Mesothelial cell of epicardium (in vitro differentiated cells): ENCODE measurements at places on chromosomes 6 and 20. TPM values are rescaled to one million over a fixed set of nuclear protein-coding genes. Genes with fewer than 3 reads are reported as not detected.

GPR63 gene
- 17.5 to 18.5 TPM (median 17.9 TPM) in 3 replicates for total RNA-seq

GRCh38 chr20:49882171-49882970 lies 33.0 kb downstream of the SPATA2 start:
- H3K4me3 ChIP-seq = no peak overlapping the region
- peaks cover 16% of the 10 kb centered on the region for H3K36me3 ChIP-seq
- H3K4me1 ChIP-seq = no peaks in the 10 kb centered on the region

- H3K4me3 ChIP-seq = no peak overlapping the region
- no peak for DNase-seq
- peaks cover 38% of the 10 kb centered on the region for H3K36me3 ChIP-seq
- H3K27me3 ChIP-seq = no peaks in the 10 kb centered on the region
- H3K4me1 ChIP-seq = peaks cover 34% of the 10 kb centered on the region
Observed at GRCh38 chr20:59027741-59028320, 4.3 kb downstream of the ATP5F1E start.

TGM2 gene
- 32.4 to 35.7 TPM (median 35.3 TPM) in 3 replicates for total RNA-seq

UNC93A gene
- total RNA-seq = not detected in 3 replicates

GPLD1 gene
- total RNA-seq = 4.2 to 4.8 TPM (median 4.7 TPM) in 3 replicates

GRCh38 chr20:24662752-24663365 lies 193.4 kb downstream of the SYNDIG1 start:
- H3K4me3 ChIP-seq = no peak overlapping the region
- H3K27me3 ChIP-seq = peaks cover 9% of the 10 kb centered on the region
- no peaks in the 10 kb centered on the region for H3K4me1 ChIP-seq
- no peak for DNase-seq
- H3K27ac ChIP-seq = no peak overlapping the region

GRCh38 chr6:43996618-43997344 lies 130.5 kb downstream of the MRPL14 start:
- no peaks in the 10 kb centered on the region for H3K27me3 ChIP-seq
- no peak overlapping the region for H3K27ac ChIP-seq
- no peak for DNase-seq
- peaks cover 22% of the 10 kb centered on the region for H3K4me1 ChIP-seq
- H3K36me3 ChIP-seq = peaks cover 5% of the 10 kb centered on the region

GRCh38 chr6:80607811-80608391 lies 501.4 kb downstream of the BCKDHB start:
- no peak overlapping the region for H3K27ac ChIP-seq
- H3K4me3 ChIP-seq = no peak overlapping the region
- peaks cover 1% of the 10 kb centered on the region for H3K4me1 ChIP-seq
- H3K27me3 ChIP-seq = peaks cover 3% of the 10 kb centered on the region

- H3K4me3 ChIP-seq = no peak overlapping the region
- H3K27ac ChIP-seq = no peak overlapping the region
- peaks cover 34% of the 10 kb centered on the region for H3K4me1 ChIP-seq
- no peaks in the 10 kb centered on the region for H3K27me3 ChIP-seq
Observed at GRCh38 chr6:44923444-44923843, 404.7 kb upstream of the RUNX2 start.

- H3K4me1 ChIP-seq = no peaks in the 10 kb centered on the region
- no peak overlapping the region for H3K27ac ChIP-seq
- no peaks in the 10 kb centered on the region for H3K27me3 ChIP-seq
- DNase-seq = peak; percentile 17
Observed at GRCh38 chr20:62201173-62202082, 18.6 kb downstream of the MTG2 start.

GRCh38 chr20:2891343-2891742 lies 18.1 kb downstream of the PTPRA start:
- H3K27ac ChIP-seq = no peak overlapping the region
- DNase-seq = no peak
- H3K4me3 ChIP-seq = no peak overlapping the region
- H3K27me3 ChIP-seq = no peaks in the 10 kb centered on the region
- peaks cover 9% of the 10 kb centered on the region for H3K36me3 ChIP-seq

DNA sequence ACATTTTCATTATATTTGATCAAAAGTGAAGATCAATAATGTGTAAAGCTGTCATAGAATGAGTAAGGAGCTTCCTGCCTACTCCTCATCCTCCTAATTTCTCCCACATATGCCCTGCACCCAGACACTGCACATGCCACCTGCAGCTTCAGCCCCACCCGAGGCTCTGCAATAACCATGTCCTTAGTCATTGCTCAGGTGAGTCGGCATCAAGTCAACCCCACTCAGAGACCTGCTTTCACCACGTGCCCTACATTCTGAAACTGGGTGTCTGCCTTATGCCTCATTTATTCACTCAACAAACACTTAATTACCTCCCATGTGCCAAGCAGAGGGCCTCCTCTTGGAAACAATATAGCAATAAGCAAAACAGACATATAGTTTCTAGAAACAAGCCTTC lies 15.4 kb upstream of the TNFAIP3 start:
- H3K36me3 ChIP-seq = no peaks in the 10 kb centered on the region
- no peak overlapping the region for H3K27ac ChIP-seq
- no peak for DNase-seq
- no peak overlapping the region for H3K4me3 ChIP-seq

- peaks cover 5% of the 10 kb centered on the region for H3K36me3 ChIP-seq
- DNase-seq = no peak
- H3K4me3 ChIP-seq = no peak overlapping the region
- no peaks in the 10 kb centered on the region for H3K4me1 ChIP-seq
Observed at GRCh38 chr6:109212683-109213082, 117.4 kb downstream of the CEP57L1 start.

MUC22 gene
- total RNA-seq = not detected in 3 replicates

DNA sequence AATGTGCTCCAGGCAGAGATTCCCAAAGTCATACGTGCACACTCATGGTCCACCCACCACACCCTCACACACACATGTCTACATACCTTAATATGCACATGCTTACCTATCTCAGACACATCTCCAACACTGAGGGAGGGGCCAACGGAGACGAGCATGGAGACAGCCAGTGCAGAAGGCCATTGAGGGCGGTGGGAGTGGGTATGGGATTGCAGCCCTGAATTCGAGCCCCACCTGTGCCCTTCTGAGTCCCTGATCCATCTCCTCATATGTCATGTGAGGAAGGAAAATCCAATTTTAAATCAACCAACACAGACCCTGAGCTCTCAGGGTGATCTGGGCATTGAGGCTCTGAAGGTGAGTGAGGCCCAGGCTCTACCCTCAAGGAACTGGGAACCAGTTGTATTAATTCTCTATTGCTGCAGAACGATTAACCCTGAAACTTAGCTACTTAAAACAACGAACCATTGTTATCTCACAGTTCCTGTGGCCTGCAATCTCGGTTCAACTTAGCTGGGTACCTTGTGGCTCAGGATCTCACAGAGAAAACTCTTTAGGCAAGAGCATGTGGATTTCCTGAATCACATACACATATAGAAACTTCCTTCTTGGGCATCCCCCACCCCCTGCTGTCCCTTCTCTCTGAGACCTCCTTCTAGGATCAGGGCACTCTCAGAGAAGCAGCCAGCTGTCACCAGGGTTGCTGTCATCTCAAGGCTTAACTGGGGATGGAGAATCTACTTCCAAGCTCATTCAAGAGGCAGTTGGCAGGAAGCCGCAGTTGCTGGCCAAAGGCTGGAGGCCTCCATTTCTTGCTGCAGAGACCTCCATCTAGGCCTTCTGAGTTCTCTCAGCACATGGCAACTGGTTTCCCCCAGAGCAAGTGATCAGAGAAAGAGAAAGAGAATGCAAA lies 28.3 kb downstream of the GLP1R start:
- H3K27ac ChIP-seq = no peak overlapping the region
- peaks cover 58% of the 10 kb centered on the region for H3K27me3 ChIP-seq
- no peaks in the 10 kb centered on the region for H3K4me1 ChIP-seq
- H3K36me3 ChIP-seq = no peaks in the 10 kb centered on the region
- no peak overlapping the region for H3K4me3 ChIP-seq
- no peak for DNase-seq

DNA sequence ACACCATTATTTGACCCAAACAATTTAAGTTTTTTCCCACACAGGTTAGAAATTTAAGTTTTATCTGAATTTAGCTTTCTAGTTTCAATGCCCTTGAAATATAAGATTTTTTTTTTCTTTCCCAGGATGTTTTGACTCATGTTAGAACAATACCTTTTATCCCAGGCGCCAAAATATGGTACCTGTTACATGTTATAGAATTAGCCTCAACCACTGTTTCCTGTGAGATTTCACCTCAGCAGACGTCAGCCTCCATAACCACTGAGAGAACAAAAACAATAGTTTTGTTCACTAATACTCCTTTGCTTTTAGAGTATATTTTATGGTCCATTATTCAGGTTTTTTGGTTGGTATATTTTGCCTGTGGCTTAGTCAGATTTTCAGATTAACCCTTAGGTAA lies 302.9 kb downstream of the CDKAL1 start:
- peaks cover 5% of the 10 kb centered on the region for H3K4me1 ChIP-seq
- H3K36me3 ChIP-seq = peaks cover 1% of the 10 kb centered on the region
- no peak for DNase-seq
- no peak overlapping the region for H3K4me3 ChIP-seq
- no peak overlapping the region for H3K27ac ChIP-seq

GLO1 gene
- 86.2 to 90.4 TPM (median 89.5 TPM) in 3 replicates for total RNA-seq

GRCh38 chr20:37347891-37348791 lies 2.2 kb downstream of the SRC start:
- H3K4me1 ChIP-seq = peaks cover 28% of the 10 kb centered on the region
- H3K27ac ChIP-seq = peak overlapping the region; percentile 83
- peaks cover 22% of the 10 kb centered on the region for H3K36me3 ChIP-seq
- DNase-seq = no peak

RAMACL gene
- 0.69 to 1.00 TPM (median 0.79 TPM) in 3 replicates for total RNA-seq

MAFB gene
- 10.8 to 11.5 TPM (median 11.1 TPM) in 3 replicates for total RNA-seq

GRCh38 chr6:126253431-126253830 lies 86.5 kb upstream of the CENPW start:
- no peak overlapping the region for H3K4me3 ChIP-seq
- H3K36me3 ChIP-seq = peaks cover 7% of the 10 kb centered on the region
- peaks cover 3% of the 10 kb centered on the region for H3K4me1 ChIP-seq
- no peak for DNase-seq
- no peaks in the 10 kb centered on the region for H3K27me3 ChIP-seq
- no peak overlapping the region for H3K27ac ChIP-seq

ACTL10 gene
- total RNA-seq = 0.63 to 0.86 TPM (median 0.66 TPM) in 3 replicates

DNA sequence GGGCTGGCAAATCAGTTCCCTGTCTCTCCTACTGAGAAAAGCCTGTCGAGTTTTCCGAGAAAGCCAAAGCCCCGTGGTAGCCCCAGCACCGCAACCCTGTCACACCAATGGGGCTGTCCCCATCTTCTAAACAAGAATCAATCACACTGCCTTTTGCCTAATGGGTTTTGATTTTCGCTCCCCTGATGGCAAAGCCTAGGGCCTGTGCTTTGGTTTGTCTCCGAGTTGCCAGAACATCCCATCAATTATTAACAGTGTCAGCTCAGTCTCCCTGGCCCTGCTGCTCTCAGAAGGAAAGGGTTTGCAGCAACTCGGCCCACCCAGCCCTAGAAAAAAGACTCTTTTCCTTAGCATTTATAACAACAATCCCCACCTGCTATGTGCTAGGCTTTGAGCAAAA lies 4.2 kb downstream of the KCNB1 start:
- H3K27me3 ChIP-seq = peaks cover 70% of the 10 kb centered on the region
- no peak overlapping the region for H3K27ac ChIP-seq
- H3K36me3 ChIP-seq = no peaks in the 10 kb centered on the region
- peaks cover 2% of the 10 kb centered on the region for H3K4me1 ChIP-seq

UST gene
- 5.9 to 6.6 TPM (median 6.3 TPM) in 3 replicates for total RNA-seq

DNA sequence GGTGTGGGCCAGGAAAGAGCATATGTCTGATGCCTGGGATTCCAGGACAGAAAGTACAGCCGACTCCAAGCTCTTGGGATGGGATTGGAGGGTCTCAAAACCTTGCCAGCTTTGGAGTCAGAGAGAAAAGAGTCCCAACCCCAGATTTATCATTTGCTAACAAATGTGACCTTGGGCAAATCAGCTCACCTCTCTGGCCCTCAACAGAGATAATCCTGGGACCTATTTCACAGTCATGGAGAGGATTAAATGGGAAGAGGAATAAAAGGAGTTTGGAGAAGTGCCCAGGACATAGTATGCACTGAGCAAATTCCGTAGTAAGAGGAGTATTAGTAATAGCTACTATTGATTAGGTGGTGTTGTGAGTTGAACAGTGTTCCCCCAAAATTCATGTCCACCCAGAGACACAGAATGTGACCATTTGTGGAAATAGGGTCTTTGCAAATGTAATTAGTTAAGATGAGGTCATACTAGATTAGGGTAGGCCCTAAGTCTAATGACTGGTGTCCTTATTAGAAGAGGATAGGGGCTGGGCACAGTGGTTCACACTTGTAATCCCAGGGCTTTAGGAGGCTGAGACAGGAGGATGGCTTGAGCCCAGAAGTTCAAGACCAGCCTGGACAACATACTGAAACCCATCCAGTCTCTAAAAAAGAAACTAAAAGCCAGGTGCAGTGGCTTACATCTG lies 17.1 kb downstream of the RIPOR3 start:
- H3K27me3 ChIP-seq = no peaks in the 10 kb centered on the region
- no peak overlapping the region for H3K4me3 ChIP-seq
- H3K4me1 ChIP-seq = peaks cover 27% of the 10 kb centered on the region
- peak overlapping the region; percentile 79 for H3K27ac ChIP-seq
- no peak for DNase-seq

GRCh38 chr6:1620504-1621069 lies 10.9 kb downstream of the FOXC1 start:
- H3K36me3 ChIP-seq = no peaks in the 10 kb centered on the region
- H3K4me3 ChIP-seq = no peak overlapping the region
- H3K27me3 ChIP-seq = peaks cover 68% of the 10 kb centered on the region
- H3K27ac ChIP-seq = no peak overlapping the region

ORC3 gene
- 28.0 to 29.5 TPM (median 28.8 TPM) in 3 replicates for total RNA-seq

DDO gene
- total RNA-seq = not detected in 3 replicates

- H3K36me3 ChIP-seq = no peaks in the 10 kb centered on the region
- H3K4me1 ChIP-seq = peaks cover 4% of the 10 kb centered on the region
- no peak overlapping the region for H3K4me3 ChIP-seq
- no peak for DNase-seq
Observed at GRCh38 chr6:81689580-81689979, 62.9 kb downstream of the TENT5A start.

- peaks cover 79% of the 10 kb centered on the region for H3K4me1 ChIP-seq
- no peaks in the 10 kb centered on the region for H3K36me3 ChIP-seq
- peak overlapping the region; percentile 63 for H3K4me3 ChIP-seq
- H3K27me3 ChIP-seq = no peaks in the 10 kb centered on the region
Observed at GRCh38 chr6:142845143-142845571, 99.8 kb downstream of the HIVEP2 start.

DNA sequence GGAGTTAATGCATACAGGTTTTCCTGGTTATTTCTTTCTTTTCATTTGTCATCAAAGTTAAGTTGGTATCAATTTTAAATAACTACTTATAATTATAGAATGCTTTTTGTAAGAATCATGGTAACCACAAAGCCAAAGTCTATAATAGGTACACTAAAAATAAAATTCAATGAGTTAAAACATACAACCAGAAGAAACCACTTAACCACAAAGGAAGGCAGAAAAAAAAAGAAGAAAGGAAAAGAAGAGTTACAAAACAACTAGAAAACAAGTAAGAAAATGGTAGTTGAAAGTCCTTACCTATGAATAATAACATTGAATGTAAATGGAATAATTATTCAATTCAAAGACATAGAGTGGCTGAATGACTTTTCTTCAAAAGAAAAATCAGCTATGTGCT lies 45.6 kb downstream of the THBS2 start:
- H3K4me3 ChIP-seq = no peak overlapping the region
- no peaks in the 10 kb centered on the region for H3K27me3 ChIP-seq
- H3K4me1 ChIP-seq = peaks cover 3% of the 10 kb centered on the region
- no peak overlapping the region for H3K27ac ChIP-seq
